ENCODE measurements at places on chromosomes 4 and X.

DNA sequence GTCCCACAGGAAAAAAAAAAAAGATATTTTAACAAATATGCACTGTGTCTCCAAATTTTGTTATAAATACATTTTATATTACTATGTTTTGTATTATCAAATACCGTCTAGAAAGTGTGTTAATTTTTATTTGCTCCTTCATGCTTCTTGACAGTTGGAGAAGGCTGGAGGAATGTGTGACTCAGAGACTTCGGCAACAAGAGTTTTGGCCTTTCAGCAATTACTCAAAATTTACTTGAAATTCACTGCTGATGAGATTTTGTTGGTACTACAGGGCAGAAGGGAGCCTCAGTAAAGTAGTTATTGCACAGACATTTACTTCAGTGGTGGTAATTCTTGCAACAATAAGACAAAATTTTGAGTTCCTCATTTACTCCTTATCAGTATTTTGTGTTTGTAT is 2164.0 kb downstream of the PCDH7 start:
- DNase-seq = no peak

GRCh38 chr4:6705646-6706045 is 4.0 kb downstream of the MRFAP1L1 start:
- no peak for DNase-seq

GRCh38 chr4:23828020-23828715 is 61.7 kb downstream of the PPARGC1A start:
- no peak for DNase-seq

- DNase-seq = no peak
Observed at GRCh38 chr4:183860731-183861130, 44.4 kb upstream of the STOX2 start.

DNA sequence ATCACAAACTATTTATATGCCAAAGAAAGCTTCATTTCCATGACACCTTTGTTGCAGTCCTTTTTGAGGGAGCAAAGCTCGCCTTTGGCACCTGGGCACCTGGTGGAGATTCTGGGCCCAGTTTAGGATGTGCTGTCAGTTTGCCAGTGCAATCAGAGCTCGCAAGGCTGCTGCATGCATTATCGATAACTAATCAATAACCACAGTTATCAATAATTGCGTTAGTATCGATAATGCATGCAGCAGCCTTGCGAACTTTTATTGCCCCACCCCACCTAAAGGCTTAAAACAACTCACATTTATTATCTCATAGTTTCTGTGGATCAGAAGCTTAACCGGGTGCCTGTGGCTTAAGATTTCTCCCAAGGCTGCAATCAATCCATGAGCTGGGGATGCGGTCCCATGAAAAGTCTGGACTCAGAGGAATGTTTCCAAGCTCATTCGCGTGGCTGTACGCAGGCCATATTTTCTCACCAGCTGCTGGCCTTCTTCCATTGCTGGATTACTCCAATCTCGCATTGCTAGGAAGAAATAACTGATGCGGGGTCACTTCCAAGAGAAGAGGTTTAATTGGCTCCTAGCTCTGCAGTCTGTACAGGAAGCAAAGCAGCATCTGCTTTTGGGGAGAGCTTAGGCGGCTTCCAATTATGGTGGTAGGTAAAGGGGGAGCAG is 6.2 kb upstream of the AFAP1 start:
- DNase-seq = no peak

GRCh38 chr4:132934911-132935310 is 214.2 kb upstream of the PCDH10 start:
- no peak for DNase-seq

DNA sequence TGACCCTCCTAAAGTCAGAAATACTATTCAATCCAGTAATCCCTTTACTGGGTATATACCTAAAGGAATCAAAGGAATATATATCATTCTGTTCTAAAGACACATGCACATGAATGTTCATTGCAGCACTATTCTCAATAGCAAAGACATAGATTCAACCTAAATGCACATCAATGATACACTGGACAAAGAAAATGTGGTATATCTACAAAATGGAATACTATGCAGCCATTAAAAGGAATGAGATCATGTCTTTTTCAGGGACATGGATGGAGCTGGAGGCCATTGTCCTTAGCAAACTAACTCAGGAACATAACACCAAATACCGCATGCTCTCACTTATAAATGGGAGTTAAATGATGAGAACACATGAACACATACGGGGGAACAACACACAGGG is 306.0 kb upstream of the EPHA5 start:
- DNase-seq = no peak

GRCh38 chrX:82775426-82775825 is 732.7 kb upstream of the POU3F4 start:
- no peak for DNase-seq

- no peak for DNase-seq
Observed at GRCh38 chr4:147617841-147618691, 869 bp downstream of the TMEM184C start.

- DNase-seq = no peak
Observed at GRCh38 chr4:120771907-120772306, 150.6 kb downstream of the PRDM5 start.

GRCh38 chrX:111431001-111431400 is 19.0 kb upstream of the DCX start:
- DNase-seq = no peak

- no peak for DNase-seq
Observed at GRCh38 chr4:175954685-175955084, 111.0 kb upstream of the WDR17 start.

DNA sequence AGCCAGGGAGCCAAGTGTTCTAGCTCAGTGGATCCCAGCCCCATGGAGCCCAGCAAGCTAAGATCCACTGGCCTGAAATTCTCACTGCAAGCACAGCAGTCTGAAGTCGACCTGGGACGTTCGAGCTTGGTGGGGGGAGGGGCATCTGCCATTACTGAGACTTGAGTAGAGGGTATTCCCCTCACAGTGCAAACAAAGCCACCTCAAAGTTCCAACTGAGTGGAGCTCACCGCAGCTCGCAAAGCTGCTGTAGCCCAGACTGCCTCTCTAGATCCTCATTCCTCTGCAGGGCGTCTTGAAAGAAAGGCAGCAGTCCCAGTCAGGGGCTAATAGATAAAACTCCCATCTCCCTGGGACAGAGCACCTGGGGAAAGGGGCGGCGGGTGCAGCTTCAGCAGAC is 226.3 kb downstream of the ZIC3 start:
- no peak for DNase-seq

GRCh38 chr4:33425936-33426335 is 2705.8 kb downstream of the PCDH7 start:
- DNase-seq = no peak

GRCh38 chrX:115373308-115373707 is 83.8 kb downstream of the LUZP4 start:
- no peak for DNase-seq

DNA sequence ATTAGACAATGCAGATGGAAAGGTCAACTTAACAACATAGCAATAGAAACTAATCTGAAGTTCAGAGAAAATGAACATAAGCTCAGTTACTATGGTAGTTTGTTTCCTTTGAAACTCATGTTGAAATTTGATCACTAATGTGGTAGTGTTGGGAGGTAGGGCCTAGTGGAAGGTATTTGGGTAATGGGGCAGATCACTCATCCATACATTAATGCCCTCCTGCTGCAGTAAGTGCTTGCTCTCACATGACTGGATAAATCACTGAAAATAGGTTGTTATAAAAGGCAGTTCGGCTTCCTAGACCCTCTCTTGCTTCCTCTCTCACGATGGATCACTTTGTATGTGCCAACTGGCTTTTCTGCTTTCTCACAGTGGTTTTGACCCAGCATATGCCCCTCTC is 567.4 kb upstream of the GALNT7 start:
- no peak for DNase-seq

DNA sequence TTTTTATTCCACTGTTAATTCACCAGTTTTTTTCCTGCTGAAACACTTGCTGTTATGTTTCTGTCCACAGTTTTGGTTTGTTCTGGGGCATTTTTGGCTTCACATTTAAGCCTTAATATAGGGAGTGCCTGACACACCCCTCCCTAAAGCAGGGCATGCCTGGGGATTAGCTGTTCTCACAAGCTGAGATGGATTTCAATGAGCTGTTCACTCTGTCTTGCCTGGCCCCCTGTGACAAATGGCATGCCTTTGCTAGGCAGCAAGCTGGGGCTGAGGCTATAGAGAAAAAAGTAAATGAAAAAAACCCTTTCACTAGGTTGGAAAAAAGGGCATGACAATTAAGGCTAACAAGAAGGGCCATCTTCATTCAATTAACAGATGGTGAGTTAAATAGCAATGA is 22.4 kb downstream of the LPAR4 start:
- no peak for DNase-seq

DNA sequence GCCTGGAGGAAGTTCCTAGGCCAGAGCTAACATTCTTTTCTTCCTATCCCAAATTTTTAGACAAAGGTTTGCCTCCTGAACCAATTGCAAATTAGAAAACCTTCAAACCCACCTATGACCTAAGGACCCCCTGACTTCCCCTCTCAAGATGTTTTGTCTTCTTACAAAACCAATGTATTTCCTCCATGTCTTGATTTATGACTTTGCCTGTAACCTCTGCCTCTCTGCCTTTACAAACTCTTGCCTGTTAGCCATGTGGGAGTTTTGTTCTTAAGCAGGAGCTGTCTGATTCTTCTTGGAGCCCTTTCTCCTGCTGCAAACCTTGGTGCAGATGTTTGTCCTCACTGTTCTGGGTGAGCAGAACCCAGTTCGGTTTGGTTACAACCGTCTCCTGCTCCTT is 222.3 kb upstream of the BOD1L1 start:
- no peak for DNase-seq

GRCh38 chr4:184955636-184956035 is 62.7 kb upstream of the HELT start:
- DNase-seq = no peak

- DNase-seq = no peak
Observed at GRCh38 chrX:96987228-96987627, 103.5 kb downstream of the RPA4 start.

DNA sequence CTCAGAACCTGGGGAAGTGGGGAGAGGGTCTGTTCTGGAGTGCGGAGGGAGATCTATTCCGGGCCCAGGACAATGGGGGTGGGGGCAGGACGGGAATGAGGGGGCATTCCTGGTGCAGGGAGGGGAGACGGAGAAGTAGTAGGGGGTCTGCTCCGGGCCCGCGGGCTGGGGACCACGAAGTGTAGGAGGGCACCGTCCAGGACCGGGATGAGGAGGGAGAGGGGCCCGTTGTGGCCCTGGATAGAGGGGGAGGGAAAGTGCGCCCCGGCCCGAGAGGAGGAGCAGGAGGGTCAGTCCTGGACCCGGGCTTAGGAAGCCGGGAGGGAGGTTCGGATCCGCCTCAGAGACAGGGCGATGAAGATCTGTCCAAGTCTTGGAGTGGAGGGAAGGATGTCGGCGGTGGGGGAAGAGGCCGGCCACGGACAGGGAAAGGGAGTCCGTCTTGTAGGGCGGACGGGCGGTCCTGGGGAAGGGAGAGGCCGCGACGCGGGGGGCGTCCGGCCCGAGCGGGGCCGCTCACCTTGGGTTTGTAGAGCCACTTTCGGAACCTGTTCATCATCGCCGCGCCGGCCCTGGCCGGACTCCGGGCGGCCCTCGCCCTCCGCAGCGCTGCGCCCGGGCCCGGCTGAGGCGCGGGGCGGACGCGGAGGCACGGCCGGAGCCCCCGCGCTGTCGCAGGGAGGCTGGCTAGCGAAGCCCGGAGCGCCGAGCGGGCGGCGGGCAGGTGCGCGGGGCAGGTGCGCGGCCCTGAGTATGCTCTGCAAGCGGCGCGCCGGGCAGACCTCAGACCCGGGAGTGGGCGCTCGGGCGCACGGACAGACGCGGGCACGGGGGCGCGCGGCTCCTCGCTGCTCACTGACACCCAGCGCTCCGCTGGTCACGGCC is at the start of gene ZFYVE28:
TSS of gene ZFYVE28 (minus strand) at position 881 of the 885 bp plus-strand sequence. CDS start at position 559, 322 bp downstream.
- peak; percentile 22 for DNase-seq

GRCh38 chrX:123489011-123489410 is 243.8 kb downstream of the THOC2 start:
- DNase-seq = no peak

GRCh38 chr4:7668271-7668670 is 233.5 kb upstream of the PSAPL1 start:
- no peak for DNase-seq

GRCh38 chr4:45043911-45044310 is 317.6 kb upstream of the GNPDA2 start:
- DNase-seq = no peak

DNA sequence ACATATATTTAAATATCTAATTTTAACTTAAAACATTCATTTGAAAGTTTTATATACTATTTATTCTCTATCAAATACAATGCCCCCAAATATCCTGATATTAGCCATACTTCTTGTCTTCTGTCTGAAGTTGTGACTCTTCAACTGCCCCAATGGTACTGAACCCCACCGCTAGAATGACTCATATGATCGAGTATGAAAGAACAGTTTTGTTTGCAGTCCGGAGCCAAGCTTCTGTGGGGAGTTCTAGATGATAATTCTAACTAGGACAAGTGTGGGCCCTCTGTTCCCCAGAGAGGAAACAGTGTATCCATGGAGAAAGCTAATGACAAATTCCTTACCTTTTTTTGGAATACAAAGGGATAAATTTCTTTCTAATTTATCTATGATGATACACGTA is 24.7 kb upstream of the CT47A1 start:
- DNase-seq = no peak

DNA sequence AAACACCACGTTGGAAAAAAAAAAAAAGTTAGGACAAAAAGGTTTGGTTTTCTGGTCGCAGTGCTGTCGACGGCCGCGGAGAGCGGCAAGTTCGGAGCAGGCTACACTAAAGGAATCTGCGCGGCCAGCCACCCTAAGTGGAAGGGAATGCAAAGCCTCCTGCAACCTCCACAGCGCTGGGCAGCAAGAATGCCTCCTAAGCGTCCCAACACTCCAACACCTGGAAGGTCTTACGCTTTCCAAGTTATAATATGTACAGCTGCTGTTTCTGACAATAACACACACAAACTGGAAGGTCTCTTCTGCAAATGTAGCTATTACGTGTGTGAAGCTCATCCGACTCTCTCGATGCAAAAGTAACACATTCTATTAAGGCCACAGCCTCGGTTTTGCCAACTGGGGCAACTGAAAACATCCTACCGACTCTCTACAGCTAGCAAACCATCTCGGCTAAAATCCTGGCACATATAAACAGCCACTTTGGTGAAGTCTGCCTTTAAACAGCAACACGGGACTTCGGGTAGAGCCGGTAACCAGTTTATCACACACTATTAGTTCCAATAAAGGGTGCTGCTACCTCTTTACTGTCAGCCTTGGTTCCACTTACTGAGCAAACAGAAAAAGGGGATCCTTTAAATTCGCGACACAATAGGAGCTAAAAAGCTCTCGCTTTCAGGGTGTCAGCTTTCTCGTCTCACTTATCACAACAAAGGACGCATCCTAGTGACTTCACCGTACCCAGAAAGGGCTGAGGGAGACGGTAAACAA is 895 bp downstream of the SMIM14 start:
- DNase-seq = peak; percentile 16

GRCh38 chrX:87873347-87873941 is 355.8 kb downstream of the KLHL4 start:
- no peak for DNase-seq

DNA sequence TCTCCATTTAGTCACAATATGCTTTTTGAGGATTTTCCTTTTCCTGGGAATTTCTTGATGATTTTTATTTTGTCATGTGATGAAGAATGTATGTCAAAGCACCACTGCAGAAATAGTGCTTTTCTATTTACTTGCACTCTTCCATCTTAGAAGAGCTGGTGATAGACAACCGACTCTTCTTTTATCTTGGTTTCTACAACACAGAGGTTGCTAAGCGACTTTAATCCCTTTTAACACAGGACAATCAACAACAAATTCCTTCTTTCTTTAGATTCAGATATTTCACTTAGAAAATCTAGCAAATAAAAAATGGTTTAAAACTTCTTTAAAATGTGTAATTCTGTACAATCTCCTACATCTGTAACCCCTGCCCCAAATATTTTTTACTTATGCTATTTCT is 34.6 kb downstream of the TET2 start:
- DNase-seq = no peak
